Iris pigment epithelial cell (primary cell): ENCODE measurements at places on chromosomes 6 and 20.

DNA sequence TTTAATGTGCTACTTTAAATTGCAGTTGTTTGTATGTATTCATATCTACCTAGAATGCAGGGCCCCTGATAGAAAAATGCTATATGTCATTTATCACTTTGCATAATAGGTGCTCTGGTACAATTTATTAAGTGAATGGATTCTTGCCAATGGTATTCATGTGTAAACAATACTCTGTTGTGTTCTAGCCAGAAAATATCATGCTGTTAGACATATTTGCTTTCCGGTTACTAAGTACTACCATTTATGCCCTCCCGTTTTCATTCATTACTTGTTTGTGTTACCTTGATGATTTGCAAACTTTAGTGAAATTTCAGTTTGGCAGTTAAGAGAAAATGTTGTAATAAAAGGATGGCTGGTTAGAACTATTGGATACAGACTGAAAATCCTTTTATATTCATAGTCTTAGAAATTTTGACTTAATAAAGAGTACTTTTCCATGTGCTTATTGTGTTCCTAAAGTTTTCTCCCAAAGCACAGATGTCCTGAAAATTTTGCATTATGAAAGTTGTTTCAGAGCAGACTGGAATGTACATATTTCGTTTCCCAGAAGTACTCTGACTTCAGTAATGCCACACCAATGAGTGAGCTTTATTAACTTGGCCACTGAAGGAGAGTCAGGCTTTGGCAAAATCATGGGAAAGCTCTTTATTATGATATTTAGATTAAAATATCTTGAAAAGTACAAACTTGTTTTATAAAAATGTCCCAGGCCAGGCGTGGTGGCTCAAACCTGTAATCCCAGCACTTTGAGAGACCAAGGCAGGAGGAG lies 31.5 kb downstream of the RPF2 start:
- peak; percentile 47 for DNase-seq

- no peak for DNase-seq
Observed at GRCh38 chr6:3284436-3284876, 25.7 kb downstream of the PSMG4 start.

GRCh38 chr6:105757512-105758200 lies 328.5 kb upstream of the PRDM1 start:
- no peak for DNase-seq

DNA sequence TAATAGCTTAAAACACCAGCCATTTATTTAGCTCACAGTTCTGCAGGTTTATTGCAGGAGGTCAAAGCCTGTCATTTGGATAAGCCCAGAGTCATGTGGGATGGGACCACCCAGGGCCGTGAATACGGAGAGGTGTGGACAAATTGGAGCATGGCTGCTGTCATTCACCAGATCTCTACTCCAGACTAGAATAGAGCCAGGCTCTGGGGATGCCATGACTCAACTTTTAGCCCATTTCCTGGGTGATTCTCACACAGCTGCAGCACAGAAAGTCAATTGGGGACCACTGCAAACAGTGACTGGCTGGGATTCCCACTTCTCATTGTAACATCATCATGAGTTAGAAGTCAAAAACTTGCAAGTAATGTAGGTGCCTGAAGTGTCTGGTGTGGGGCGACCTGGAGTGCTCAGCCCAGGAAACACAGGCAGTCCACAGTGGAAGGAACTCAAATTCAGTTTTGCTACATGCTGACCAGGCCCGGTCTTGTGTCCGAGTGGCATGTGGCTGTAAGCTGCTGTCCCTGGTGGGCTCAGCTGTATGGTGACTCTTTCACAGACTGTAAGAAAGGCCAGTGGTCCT lies 174.3 kb downstream of the SCP2D1 start:
- DNase-seq: no peak

- no peak for DNase-seq
Observed at GRCh38 chr6:106637717-106638341, 8.5 kb downstream of the QRSL1 start.

- no peak for DNase-seq
Observed at GRCh38 chr6:119197271-119197670, 118.8 kb upstream of the FAM184A start.

GRCh38 chr6:22966691-22967422 lies 397.5 kb downstream of the HDGFL1 start:
- DNase-seq: no peak

- no peak for DNase-seq
Observed at GRCh38 chr6:82415820-82416219, 52.2 kb downstream of the TPBG start.

- DNase-seq: peak; percentile 26
Observed at GRCh38 chr20:1130058-1130694, 11.8 kb downstream of the PSMF1 start.

DNA sequence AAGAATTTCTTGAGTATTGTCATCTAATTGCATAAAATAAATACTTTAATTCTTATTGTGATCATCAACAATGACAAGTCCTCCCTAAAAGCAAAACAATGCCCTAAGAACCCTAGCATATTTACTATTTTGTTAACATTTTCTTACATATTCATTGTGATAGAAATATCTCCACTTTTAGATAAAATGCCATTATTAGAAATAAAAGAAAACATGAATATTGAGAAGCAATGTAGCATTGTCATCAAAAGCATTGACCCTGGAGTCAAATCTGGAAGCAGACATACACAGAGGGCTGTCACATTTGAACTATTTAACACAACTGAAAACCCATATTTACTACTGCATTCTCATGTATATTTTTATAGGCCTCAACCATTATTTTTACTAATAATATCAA lies 257.7 kb downstream of the SYNE1 start:
- no peak for DNase-seq

- no peak for DNase-seq
Observed at GRCh38 chr6:42363926-42364849, 87.5 kb downstream of the TRERF1 start.

DNA sequence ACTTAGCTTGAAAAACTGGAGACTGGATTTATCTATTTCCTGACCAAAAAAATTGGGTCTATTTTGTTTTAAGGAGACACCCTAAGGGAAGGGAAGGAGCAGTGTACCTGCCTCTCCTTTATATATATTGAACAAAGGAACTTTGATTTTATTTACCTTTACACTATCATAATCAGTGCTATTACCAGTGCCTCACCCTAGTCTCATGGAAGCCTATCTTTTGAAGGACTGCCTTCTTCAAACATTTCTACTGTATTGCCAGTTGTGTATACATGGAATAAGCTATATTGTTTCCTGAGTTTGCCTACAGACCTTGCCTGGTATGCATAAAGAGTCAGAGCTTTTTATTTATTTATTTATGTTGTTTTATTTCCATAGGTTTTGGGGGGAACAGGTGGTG lies 124.9 kb downstream of the UTRN start:
- DNase-seq: no peak

DNA sequence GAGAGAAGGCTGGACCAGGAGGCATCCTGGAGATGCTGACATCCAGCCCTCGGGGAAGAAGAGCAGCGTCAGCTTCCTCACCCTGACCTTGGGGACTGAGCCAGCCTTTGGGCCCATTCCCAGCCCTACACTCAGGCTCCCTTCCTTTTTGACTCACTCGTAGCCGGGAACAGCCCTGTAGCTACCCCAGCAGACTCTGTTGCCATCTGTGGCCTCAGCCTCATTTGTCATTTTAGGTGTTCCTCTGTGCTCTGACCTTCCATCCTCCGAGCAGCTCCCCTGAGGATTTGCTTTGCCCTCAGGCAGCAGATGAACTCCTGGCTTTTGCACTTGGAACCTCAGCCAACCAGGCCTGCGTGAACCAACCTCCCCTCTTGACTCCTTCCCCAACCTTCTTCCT lies 67.5 kb downstream of the ELOVL2 start:
- no peak for DNase-seq

DNA sequence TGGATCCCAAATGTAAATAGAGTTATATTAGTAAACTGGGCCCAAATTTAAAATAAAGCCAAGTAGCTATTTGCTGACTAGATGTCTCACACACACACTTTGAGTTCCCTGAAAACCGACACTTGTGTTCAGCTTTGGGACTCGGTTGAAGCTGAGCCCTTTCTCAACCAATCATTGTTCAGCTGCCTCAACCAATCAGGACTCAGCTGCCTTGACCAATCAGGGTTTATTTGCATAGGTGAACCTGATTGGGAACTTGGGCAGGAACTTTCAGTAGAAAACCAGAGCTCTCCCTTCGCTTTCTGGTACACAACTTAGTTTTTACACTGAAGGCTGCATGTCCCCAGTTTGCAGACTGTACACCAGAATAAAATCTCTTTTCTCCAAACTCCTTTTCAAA lies 301.7 kb downstream of the FOXA2 start:
- DNase-seq: no peak

- DNase-seq: peak; percentile 10
Observed at GRCh38 chr20:13220904-13221297, at the start of gene ISM1. TSS of gene ISM1 (plus strand) at chr20:13221274. CDS start at chr20:13221777, 503 bp downstream.

- no peak for DNase-seq
Observed at GRCh38 chr20:1304710-1305515, 24.0 kb downstream of the SDCBP2 start.

DNA sequence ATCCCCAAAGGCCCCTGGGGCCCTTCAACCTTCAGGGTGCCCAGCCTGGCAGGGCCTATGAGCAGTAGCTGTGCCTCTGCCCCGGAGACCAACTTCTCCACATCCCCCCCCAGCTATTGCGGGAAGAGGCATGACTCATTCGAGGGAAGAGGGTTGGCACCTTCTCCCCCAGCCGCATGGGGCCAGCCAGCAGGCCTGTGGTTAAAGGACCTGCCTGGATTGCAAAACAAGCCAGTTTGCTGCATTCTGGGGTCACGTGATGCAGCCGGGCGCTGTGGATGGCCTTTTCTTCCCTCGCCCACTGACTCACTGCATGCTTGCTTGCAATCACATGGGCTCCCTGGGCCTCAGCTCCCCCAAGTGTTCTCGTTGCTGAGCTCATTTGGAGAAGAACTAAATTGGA lies 182.5 kb downstream of the MAFB start:
- DNase-seq: peak; percentile 98

GRCh38 chr6:130978660-130979396 lies 84.2 kb downstream of the EPB41L2 start:
- no peak for DNase-seq

GRCh38 chr20:61913423-61914225 lies 152.1 kb downstream of the TAF4 start:
- DNase-seq: no peak

- DNase-seq: peak; percentile 51
Observed at GRCh38 chr6:12911427-12911826, 194.9 kb downstream of the PHACTR1 start.

DNA sequence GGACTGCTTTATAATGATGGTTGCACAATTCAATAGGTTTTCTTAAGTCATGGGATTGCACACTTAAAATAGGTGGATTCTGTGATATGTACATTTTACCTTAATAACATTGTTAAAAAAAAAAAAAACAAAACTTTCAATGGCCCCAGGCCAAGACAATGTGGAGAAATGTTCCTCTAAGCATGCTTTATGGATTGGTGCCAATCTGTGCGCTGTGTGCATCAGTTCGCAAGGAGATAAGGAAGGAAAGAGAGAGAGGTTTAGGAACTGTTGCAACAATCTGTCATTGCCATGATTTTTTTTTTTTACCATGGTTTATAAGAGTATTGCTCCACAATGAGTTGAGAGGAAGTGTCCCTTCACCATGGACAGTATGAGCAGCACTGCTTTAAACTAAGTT lies 399.6 kb downstream of the PTPRT start:
- no peak for DNase-seq

- DNase-seq: peak; percentile 18
Observed at GRCh38 chr6:153947808-153948447, 91.1 kb upstream of the OPRM1 start.

- DNase-seq: no peak
Observed at GRCh38 chr6:17921454-17921853, 66.0 kb downstream of the KIF13A start.

DNA sequence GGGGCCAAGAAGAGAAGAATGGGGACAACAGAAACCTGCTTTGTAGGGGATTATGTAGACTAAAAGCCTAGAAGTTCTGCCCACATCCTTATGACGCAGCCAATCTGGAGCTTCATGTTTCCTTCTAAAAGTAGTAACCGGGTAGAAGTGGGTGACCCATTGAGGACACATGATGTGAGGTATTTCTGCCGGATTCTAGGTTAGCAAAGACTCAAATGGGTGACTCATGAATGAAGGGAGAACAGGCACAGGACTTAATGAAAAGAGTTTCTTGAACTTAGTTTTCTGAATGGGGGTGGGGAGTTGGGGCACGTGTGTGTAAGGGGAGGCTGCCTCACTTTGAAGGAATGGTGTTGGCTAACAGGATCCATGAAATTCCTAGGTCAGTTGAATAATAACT lies 68.8 kb downstream of the CDS2 start:
- peak; percentile 87 for DNase-seq

- DNase-seq: no peak
Observed at GRCh38 chr6:84278321-84278998, 51.0 kb upstream of the CEP162 start.

DNA sequence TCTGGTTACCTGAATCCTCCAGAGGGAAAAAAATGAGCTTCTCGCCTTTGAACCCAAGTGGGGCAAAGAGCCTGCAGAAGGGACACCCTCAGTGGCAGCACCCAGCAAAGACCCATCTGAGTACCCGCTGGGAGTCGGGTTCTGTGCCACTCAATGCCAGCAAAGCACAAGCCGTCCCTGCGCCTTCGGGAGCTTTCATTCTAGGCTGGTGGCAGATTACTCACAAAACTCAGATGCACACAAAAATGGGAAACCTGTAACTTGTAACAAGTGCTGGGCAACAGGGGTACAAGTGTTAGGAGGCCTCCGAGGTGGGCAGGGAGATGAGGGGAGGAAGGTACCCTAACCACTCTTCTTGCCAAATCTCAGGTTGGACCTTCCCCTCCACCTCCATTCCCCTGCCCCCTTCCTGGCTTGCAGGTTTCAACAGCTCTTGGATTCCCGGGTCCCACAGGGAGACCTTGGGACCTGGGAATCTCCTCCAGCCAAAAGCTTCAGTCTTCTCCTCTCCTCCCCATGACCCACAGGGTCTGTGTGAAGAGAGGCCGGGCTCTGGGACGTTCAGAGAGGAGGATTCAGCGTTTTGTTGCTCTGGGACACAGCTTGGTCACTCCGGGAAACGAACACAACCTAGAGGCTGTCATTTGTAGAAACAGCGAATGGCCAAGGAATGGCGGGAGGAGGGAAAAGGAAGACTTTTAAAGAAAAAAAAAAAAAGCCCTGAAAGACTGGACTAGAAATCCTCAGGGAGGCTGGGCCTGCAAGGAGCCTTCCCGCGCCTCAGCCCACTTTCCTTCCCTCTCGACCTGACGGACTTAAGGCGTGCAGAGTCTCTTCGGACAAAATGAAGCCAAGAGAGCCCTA lies 1.2 kb upstream of the PARD6B start:
- DNase-seq: peak; percentile 23

DNA sequence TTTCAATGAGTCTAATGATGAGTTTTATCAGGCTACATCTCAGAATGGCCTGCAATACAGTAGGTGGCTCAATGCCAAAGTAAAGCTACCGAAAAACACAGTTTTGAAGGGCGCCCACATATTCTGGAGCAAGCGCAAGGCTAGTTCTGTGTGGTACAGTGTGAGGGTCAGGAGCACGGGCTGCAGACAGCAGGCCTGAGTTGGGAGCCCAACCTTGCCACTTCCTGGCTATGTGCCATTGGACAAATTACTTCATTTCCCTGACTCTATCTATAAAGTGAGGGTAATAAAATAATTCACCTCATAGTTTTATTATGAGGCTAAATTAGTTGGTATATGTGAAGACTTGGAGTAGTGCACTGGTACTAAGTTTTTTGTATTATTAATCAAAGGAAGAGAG lies 150.7 kb downstream of the OPN5 start:
- no peak for DNase-seq

- no peak for DNase-seq
Observed at GRCh38 chr6:7188492-7188891, 80.7 kb downstream of the RREB1 start.
